ENCODE measurements at places on chromosomes 7 and 10.

GRCh38 chr10:12417331-12417730 lies 68.0 kb downstream of the CAMK1D start:
- DNase-seq: no peak

- no peak for DNase-seq
Observed at GRCh38 chr10:11538834-11539190, 72.6 kb downstream of the USP6NL start.

DNA sequence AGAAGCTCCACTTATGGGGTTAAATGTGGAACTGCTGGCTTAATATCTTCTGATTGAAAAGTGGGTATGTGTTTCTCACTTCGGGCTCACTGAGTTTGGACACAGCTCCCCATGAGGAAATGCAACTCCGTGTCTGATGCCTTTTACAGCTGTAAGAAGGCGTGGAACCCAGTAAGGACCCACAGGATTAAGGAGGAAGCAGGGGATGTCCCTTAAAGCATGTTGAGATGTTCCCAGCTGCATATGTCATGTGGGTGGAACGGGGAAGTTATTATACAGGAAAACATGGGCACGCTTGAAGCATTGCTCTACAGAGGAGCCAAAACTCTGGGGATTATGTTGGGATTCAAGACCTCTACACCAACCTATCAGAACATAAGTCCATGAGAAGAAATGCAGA lies 224.4 kb downstream of the NEBL start:
- no peak for DNase-seq

DNA sequence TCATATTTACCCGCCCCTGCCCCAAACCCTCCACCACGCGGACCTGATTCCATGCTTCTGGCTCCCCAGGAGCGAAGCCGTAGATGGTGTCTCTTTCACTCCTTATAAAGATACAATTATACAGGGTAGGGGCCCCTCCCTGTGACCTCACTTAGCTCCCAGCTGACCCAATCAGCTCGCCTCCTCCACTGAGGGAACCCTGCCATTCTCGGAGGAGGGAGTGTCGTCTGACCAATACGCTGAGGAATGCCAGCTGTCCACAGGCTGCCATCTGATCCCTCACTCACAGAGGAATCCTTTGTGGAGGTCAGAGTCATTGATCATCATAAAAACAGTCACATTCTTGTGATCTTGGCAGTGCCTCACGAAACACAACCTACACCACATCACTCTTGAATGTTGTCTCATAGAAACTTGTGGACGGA lies 67.5 kb upstream of the INSIG1 start:
- peak; percentile 99 for DNase-seq

DNA sequence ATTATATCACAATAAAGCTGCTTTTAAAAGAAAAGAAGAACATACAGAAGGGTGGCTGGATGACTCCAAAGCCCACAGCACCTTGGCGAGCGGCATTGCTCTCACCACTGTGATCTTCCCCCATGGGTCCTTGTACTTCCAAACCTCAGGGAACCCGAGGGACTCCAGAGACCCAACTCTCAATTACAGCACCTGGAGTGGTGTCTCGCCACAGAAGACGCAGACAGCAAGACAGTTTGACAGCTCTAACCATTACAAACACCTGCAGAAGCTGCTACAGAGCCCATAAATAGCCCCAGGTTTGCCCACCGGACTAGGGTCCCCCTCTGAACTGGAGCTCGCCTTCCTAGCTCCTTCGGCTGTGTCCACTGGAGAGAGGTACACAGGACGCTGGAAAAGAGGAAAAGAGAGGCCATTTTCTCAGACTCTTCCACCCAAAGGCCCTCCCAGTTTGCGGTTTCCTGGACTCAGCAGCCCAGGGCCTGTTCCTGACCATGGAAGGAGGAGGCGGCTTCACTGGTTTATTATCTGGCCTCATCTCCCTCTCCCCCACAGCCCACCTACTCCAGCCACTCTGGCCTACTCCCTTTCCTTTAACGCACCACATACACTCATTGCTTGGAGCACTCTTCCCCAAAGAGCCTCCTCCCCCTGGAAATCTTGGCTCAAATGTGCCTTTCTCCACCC lies 1.9 kb downstream of the PIK3AP1 start:
- DNase-seq: no peak

DNA sequence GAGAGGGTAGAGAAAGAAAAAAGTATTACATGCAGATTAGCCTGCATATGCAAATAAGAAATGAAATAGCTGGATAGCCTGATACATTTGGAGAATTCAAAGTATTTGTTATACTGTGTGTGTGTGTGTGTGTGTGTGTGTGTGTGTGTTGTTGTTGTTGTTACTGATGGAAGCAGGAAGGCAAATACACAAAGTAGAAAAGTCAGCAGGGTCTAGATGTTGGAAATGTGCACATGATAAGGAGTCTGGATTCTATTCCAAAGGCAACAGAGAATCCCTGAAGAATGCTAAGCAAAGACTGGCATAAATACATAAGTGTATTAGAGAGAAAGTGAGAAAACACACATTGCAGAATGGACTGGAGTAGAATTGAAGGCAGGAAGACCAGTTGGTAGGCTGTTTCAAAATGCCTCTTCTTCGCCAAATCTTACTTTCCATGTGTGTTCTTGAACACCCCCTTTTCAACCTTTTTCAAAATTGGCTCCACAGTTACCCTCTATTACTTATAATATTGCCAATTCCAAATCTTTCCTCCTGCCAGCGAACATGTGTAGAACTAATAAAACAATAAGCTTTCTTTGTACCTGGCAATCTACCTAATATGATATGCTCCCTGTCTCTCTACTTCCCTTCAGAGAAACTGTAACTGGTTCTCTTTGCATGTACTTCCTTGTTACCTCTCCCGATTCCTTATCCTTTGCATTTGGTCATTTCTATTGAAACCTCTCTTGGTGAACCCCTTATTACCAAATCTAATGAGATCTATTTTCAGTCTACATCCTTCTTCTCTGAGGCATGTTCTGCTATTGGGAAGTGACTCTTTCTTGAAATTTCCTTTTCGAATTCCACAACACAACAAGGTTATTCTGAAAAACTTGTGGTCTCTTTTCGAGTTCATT lies 6.2 kb downstream of the CPED1 start:
- DNase-seq: no peak

- DNase-seq: no peak
Observed at GRCh38 chr7:112233048-112233697, 26.7 kb downstream of the ZNF277 start.

GRCh38 chr7:15582773-15583172 lies 21.0 kb upstream of the AGMO start:
- DNase-seq: no peak

GRCh38 chr10:125015356-125015944 lies 73.5 kb downstream of the ZRANB1 start:
- DNase-seq: no peak

- peak; percentile 77 for DNase-seq
Observed at GRCh38 chr7:46257761-46258448, 336.8 kb upstream of the IGFBP3 start.

DNA sequence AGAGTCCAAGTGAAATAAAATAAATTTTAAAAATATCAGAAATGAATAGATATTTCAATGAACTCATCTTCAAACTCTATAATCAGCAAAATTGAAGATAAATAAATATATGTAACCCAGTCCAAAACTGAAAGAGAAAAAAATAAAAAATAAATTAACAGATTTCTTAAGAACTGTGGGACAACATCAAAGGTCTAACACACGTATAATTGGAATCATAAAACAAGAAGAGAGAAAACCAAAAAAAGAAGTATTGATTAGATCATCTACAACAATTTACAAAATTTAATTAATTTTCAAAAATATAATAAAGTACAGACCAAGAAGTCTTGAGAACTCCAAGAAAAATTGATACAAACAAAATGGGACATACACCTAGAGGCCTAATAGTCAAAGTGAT lies 625.8 kb upstream of the SORCS1 start:
- DNase-seq: no peak

- no peak for DNase-seq
Observed at GRCh38 chr7:106778656-106779250, 86.3 kb upstream of the PIK3CG start.

- no peak for DNase-seq
Observed at GRCh38 chr7:44155191-44156185, 14.4 kb upstream of the MYL7 start.

DNA sequence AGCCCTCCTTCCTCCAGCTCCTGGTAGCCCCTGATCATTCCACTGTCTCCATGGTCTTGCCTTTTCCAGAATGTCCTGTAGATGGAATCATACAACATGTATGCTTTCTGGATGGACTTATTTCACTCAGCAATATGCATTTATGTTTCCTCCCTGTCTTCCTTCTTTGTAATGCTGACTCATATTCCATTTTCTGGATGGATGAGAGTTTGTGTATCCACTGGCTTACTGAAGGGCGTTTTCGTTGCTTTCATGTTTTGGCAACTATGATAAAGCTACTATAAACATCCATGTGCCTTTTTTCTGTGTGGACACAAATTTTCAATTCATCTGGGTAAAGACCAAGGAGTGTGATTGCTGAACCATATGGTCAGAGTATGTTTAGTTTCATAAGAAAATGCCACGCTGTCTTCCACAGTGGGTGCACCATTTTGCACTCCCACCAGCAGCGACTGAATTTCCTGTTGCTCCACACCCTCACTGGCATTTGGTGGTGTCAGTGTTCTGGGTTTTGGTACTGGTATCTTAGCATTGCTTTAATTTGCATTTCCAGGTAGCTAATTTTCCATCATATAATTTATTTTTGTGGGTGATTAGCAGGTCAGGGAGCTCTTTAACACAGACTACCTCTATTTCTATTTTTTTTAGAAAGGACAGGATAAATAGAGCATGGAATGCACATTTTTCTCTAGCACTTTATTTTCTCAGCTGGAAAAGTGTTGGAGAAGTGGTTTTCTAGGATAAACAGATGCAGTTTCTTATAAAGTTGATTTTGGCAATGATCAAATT lies 252.2 kb downstream of the WDR37 start:
- no peak for DNase-seq

DNA sequence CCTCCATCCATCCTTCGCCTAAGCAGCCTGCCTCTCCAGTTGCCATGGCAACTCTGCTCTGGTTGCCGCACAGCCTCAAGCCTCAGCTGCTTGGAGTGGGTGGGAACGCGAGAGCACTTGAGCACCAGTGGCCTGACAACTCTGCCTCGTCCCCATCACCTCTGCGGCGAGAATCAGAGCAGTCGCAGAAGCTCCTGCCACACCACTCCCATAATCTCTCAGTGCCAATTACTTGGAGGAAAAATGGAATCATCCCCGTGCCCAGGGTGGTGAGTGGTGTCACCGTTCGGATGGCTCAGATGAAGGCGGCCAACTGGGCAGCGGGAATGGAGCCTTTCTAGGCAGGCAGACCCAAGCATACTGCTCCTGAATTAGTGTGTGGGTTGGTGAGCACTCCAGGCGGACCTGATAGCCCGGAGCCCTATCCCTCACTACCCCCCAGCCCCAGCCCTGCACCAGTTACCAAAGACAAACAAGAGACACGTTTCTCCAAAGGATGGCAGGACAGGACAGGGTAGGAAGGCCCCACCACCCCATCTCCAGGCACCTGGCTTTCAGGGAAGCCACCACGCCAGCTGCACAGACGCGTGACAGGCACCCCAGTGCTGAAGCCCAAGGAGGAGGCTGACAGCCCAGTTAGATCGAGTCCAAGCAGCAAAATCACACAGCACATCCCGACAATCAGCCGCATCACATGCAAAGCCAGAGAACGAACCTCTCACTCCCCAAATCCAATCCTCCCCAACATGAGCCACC lies 335.4 kb downstream of the PTPRN2 start:
- no peak for DNase-seq

- DNase-seq: no peak
Observed at GRCh38 chr10:34549001-34549400, 266.1 kb downstream of the PARD3 start.

GRCh38 chr7:132511921-132512320 lies 64.3 kb downstream of the PLXNA4 start:
- DNase-seq: no peak

GRCh38 chr7:18243731-18244130 lies 216.1 kb upstream of the PRPS1L1 start:
- no peak for DNase-seq

DNA sequence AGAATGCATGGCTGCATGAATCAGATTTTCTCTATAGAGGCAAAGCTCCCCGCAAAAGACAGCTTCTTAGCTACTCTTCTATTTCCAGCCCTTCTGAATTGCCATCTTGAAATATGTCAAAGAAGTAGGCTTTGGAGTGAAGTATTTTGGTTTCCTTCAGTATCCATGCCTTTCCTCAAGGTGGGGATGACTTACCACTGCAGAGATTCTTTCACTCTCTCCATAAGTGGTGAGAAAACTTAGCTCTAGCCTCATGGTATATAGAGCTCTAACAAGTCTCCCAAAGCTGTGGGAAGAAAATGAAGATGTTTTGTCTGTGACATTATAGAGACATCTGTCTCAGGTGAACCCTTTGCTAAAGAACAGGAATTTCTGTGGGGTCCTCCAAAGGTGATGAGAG lies 89.6 kb upstream of the ITGB1 start:
- DNase-seq: no peak

DNA sequence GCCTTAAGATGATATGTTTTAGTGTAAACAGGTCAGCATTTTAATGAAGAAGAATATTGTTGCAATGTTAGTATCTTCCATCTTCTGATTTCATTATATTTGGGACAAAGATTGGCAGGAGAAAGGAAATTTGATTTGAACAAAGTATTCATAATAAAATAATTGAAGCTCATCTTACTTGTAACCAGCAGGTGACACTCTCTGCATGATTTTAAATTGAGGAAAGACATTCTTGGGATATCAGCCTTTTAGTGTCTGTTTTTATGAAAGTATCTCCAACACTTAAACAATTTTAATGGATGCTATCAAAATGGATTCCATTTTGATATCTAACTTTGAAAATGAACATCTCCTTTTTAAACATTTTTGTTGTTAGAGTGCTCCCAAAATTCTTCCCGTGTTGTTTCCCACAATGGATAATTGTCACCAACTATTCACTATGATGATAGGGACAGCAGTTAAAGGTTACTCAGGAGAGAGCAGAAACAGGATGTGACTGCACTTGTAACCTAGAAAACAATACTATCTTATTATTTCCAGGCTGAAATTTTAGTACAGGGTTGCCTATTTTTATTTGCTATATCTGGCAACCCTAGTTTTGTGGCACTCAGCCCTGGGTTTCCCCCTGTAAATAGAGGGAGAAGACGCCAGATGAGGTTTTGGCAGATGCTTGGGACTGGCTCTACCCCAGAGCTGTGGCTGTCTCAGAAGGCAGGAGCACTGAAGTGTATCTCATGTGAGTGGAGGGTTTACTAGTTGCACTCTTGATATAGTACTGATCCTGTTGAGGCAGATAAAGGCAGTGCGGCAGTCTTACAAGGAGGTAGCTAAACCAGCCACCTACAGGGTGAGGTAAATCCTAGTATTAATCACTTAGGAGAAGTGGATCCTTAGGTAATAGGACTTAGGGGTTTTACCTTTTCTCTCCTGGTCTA lies 31.0 kb upstream of the ABCB4 start:
- no peak for DNase-seq

- DNase-seq: no peak
Observed at GRCh38 chr7:74223711-74224510, 14.1 kb downstream of the LAT2 start.

GRCh38 chr7:3636131-3636860 lies 335.2 kb downstream of the SDK1 start:
- DNase-seq: no peak

GRCh38 chr10:129055986-129056385 lies 411.1 kb upstream of the MGMT start:
- DNase-seq: no peak

Measured in HT1080 (cell line).